A673 (cell line): ENCODE measurements at places on chromosomes 11 and 22. TPM values are rescaled to one million over a fixed set of nuclear protein-coding genes. Genes with fewer than 3 reads are reported as not detected.

DNA sequence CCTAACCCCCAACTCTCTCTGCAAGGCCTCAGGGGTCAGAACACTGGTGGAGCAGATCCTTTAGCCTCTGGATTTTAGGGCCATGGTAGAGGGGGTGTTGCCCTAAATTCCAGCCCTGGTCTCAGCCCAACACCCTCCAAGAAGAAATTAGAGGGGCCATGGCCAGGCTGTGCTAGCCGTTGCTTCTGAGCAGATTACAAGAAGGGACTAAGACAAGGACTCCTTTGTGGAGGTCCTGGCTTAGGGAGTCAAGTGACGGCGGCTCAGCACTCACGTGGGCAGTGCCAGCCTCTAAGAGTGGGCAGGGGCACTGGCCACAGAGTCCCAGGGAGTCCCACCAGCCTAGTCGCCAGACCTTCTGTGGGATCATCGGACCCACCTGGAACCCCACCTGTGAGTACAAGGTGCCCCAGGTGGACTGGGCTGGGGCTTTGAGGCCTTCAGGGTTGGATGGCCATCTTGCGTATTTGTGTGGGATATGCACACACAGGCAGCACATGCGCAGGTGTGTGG, at the start of gene BEST1:
Gene BEST1, plus strand, starts transcription at position 317 of the 513 bp plus-strand sequence. CDS start 1,456 bp downstream, outside the sequence.
- peak within 1 kb of the TSS; percentile 99 for H3K27ac ChIP-seq
- peak within 1 kb of the TSS; percentile 11 for H3K4me3 ChIP-seq
- no peak for DNase-seq
- peaks cover 39% of the 10 kb centered on the region for H3K4me1 ChIP-seq

STX3 gene
- 10.1 and 16.0 TPM in 2 replicates for total RNA-seq

GRCh38 chr11:104146421-104146820, 17.5 kb downstream of the PDGFD start:
- DNase-seq: no peak
- no peaks in the 10 kb centered on the region for H3K4me1 ChIP-seq

KRTAP5-10 gene
- total RNA-seq: not detected in 2 replicates

POU2AF2 gene
- not detected in 2 replicates for total RNA-seq

DNA sequence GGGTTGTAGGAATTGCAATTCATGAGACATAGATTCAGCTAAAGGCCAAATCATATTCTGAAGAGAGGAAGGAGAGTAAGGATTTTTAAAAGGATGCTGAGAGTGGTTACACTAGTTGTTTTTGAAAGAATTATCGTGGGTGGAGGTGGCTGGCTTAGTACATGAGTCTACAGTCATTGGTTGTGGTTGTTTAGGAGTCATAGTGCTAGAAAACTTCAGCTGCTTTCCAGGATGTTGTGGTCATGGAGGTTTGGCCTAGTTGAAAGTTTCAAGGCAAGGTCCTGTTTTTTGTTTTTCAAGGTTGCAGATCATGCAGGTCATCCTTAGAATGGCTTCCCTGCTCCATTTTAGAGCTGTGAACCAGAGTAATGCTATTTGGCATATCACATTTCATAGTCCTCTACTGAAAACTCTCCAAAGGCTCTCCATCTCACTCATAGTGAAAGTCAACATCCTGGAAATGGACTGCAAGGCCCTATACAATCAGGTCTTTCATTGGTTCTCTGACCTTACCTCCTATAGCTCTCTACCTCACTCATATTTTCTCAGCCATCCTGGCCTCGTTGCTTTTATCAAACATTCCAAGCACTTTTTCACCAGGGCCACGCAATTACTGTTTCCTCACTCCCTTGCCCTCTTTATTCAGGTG, 26.1 kb upstream of the ZBTB44 start:
- H3K36me3 ChIP-seq: no peaks in the 10 kb centered on the region
- H3K4me3 ChIP-seq: no peak overlapping the region
- H3K4me1 ChIP-seq: no peaks in the 10 kb centered on the region
- no peak overlapping the region for H3K27ac ChIP-seq
- H3K27me3 ChIP-seq: no peaks in the 10 kb centered on the region

DNA sequence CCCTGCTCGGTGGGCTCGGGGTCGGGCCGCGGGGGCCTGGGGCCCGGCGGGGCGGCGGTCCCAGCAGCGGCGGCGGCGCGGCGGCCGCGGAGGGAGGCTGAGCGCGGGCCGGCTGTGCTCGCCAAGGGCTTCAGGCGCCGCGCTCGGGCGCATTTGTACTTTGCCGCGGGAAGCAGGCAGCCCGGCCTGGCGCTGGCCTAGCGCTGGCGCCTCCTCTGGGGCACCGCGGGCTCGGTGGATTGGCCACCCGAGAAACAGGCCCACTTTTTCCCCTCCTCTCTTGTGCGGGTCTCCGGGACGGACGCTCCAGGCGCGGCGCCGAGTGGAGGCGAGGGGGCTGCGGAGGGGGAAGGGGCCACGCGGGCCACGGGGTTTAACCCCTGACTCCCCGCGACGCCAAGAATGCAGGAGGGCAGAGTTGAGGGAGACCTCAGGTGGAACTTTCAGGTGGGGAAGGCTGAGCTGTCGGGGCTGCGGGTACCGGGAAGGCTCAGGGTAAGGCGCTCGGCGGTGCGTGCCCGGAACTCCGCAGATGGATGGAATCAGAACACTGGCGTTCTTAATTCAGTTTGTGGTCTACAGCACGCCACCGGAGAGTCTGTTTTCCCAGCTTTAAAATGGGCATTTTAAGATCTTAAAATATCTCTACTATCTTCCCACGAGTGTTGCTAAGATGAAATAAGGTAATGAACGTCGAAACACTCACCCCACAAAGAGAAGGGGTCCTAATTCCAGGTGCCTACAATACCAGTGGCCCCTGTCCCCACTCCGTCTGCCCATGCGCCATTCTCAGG, at the start of gene CHRDL2:
Gene CHRDL2, minus strand, starts transcription at position 126 of the 794 bp plus-strand sequence. CDS start 538 bp downstream, outside the sequence.
- H3K36me3 ChIP-seq: no peaks in the 10 kb centered on the region
- no peak within 1 kb of the TSS for H3K4me3 ChIP-seq
- H3K27ac ChIP-seq: no peak within 1 kb of the TSS
- peak; percentile 40 for DNase-seq

DNA sequence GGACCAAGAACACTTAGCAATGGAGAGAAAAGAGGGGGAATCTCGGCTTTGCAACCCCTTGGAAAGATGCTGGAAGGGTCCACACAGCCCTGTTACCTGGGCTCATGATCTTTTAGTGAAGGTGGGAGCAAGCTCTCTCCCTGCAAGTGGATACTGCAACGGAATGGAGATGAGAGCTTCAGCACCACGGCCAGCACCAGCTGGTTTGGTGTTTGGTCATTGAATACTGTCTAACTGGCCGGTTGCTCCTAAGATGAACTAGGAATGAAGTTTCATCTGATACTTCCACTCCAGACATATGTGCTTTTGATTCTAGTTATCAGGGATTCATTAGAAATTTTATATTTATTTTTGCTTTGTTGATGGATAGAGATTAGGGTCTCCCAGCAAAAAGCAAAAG, 16.3 kb downstream of the HTR3A start:
- H3K27me3 ChIP-seq: peaks cover 20% of the 10 kb centered on the region
- DNase-seq: peak; percentile 71
- peaks cover 16% of the 10 kb centered on the region for H3K4me1 ChIP-seq
- no peak overlapping the region for H3K27ac ChIP-seq

DNA sequence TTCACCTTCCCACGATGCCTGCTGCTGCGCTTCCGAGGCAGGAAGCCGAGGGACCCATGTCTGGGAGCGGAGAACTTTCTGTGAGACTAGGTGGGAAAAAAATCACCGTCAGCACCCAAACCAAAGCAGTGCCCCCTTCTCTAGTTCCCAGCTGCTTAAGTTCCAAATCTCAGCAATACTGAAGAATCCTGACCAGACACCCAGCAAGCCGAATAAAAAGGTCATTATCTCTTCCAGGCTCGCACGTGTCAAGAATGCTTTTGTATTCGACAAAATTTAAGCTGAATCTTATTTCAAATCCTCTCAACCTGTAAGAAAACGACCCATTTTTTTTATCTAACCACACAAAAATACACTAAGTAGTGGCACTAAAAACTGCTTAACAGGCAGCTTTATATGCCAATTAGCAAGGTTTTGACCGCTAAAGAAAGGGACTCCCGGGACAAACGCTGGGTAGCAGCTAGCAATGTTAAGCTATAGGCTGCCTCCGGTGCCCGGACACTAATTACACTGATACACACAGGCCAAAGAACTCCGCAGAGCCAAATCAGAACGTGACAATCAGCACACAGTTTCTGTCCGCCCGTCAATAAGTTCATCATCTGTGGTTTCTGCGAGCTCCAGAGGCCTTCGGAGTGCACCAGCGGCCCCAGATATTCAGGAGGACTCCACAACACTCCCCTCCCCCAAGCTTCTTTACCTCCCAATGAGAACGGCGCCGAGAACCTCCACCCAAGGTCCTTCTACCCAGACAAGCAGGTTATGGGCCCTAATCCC, 728 bp downstream of the RPL3 start:
- no peak for DNase-seq
- peaks cover 31% of the 10 kb centered on the region for H3K4me1 ChIP-seq
- peak overlapping the region; percentile 98 for H3K27ac ChIP-seq
- no peaks in the 10 kb centered on the region for H3K27me3 ChIP-seq
- peak overlapping the region; percentile 87 for H3K4me3 ChIP-seq
- H3K36me3 ChIP-seq: peaks cover 53% of the 10 kb centered on the region

DNA sequence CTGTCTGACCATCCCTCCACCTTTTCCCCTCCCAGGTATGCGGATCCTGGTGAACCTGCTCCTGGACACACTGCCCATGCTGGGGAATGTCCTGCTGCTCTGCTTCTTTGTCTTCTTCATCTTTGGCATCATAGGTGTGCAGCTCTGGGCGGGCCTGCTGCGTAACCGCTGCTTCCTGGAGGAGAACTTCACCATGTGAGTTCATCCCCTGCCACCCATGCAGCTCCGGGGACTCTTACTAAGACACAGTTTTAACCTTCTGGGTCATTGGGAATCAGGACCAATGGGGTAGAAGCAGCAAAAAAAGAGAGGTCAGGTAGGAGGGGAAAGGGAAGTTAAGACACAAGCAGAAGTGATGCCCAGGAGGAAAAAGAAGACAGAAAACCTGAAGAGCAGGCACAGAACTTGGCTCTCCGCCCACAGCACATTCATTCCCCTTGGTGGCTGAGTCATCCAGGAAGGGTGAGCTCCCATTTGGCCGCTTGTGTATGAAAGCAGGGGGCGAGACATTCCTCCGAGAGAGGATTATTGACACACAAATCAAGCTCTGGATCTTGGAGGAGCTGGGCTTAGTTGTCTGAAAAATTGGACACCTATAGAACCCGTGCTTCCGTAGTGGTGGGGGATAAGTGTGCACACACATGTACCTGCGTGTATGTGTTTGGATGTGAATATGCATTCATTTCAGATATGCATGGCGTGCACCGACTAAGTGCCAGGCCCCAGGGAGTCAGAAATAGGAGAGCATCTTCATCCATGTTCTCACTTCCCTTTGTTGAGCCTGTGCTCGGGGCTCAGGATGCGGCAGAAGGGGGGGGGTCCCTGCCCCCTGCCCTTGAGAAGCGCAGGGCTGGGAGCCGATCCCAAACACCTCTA, 64.2 kb downstream of the CACNA1I start:
- no peak overlapping the region for H3K27ac ChIP-seq
- no peaks in the 10 kb centered on the region for H3K27me3 ChIP-seq
- peaks cover 19% of the 10 kb centered on the region for H3K4me1 ChIP-seq
- no peaks in the 10 kb centered on the region for H3K36me3 ChIP-seq
- DNase-seq: peak; percentile 91

- H3K4me3 ChIP-seq: no peak overlapping the region
- H3K4me1 ChIP-seq: no peaks in the 10 kb centered on the region
- H3K27me3 ChIP-seq: no peaks in the 10 kb centered on the region
- no peak overlapping the region for H3K27ac ChIP-seq
- no peak for DNase-seq
Observed at GRCh38 chr11:19460718-19461405, 220.1 kb upstream of the E2F8 start.

DEPDC7 gene
- total RNA-seq: 11.4 and 12.4 TPM in 2 replicates
